ENCODE measurements at places on chromosomes 3 and 15. TPM values are rescaled to one million over a fixed set of nuclear protein-coding genes. Genes with fewer than 3 reads are reported as not detected.

GRCh38 chr3:195907684-195907933 lies 742 bp downstream of the TNK2 start:
- peak overlapping the region; percentile 76 for H3K4me3 ChIP-seq
- H3K27me3 ChIP-seq = peaks cover 10% of the 10 kb centered on the region
- H3K4me1 ChIP-seq = peaks cover 20% of the 10 kb centered on the region
- H3K36me3 ChIP-seq = no peaks in the 10 kb centered on the region

GRCh38 chr3:161236240-161236639 lies 15.1 kb downstream of the NMD3 start:
- H3K36me3 ChIP-seq = peaks cover 13% of the 10 kb centered on the region
- no peaks in the 10 kb centered on the region for H3K4me1 ChIP-seq
- no peak overlapping the region for H3K4me3 ChIP-seq
- DNase-seq = no peak
- no peaks in the 10 kb centered on the region for H3K27me3 ChIP-seq

DNA sequence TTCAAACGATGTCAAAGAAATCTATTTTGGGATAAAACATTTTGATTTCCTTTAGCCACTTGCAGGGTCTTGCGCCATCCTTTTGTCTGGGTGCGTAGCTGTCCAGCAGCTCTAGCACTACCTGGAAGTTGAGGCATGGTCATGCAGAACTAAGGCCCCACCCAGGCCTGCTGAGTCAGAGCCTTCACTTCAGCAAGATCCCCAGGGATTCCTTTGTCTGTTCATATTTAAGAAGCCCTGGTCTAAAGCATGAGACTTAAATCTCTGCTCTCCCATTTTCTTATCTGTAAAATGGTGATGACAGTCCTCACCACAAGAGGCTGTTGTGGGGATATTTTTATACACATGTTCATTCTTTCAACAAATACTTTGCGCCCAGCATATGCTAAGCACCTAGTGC lies 99.0 kb upstream of the CTDSPL start:
- H3K4me3 ChIP-seq = no peak overlapping the region
- H3K4me1 ChIP-seq = no peaks in the 10 kb centered on the region
- DNase-seq = no peak
- H3K27me3 ChIP-seq = no peaks in the 10 kb centered on the region

DNA sequence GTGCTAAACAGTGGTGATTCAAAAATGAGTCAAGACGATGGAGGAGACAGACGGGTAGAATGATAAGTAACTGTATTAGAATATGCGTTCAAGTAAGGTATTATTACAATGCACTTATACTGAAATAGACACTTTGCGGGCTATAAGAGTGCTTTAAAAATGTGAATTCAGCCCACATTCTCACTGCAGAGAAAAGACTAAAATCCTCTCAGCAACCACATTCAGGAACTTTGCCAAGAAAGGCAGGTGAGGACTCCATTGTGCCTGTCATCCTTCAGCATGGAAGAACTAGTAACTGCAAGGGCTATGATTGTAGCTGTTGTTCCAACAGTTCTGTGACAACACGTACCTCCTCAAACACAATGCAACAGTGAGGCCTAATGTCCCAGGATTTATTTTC lies 272.0 kb downstream of the RORA start:
- no peaks in the 10 kb centered on the region for H3K4me1 ChIP-seq
- no peaks in the 10 kb centered on the region for H3K36me3 ChIP-seq

ATP13A5 gene
- not detected for total RNA-seq

ITIH1 gene
- total RNA-seq = not detected

DNA sequence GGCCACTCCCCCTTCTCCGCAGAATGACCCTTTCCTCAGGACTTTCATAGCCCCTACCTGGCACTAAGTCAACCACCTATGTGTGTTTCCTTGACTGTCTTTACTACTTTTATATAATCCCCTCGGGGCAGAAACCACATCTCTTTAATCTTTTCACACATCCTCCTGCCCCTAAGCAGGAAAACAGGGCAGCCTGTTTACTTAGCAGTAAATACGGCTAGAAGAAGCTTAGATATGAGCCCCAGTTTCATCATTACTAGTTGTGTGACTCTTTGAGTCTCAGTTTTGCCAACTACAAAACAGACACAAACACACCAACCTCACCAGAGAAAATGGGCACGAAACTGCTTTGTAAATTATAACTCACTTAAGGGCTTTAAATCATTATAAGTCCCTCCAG lies 98.3 kb downstream of the CYP19A1 start:
- no peak overlapping the region for H3K4me3 ChIP-seq
- no peak overlapping the region for H3K27ac ChIP-seq
- peaks cover 11% of the 10 kb centered on the region for H3K4me1 ChIP-seq
- no peaks in the 10 kb centered on the region for H3K27me3 ChIP-seq

DNA sequence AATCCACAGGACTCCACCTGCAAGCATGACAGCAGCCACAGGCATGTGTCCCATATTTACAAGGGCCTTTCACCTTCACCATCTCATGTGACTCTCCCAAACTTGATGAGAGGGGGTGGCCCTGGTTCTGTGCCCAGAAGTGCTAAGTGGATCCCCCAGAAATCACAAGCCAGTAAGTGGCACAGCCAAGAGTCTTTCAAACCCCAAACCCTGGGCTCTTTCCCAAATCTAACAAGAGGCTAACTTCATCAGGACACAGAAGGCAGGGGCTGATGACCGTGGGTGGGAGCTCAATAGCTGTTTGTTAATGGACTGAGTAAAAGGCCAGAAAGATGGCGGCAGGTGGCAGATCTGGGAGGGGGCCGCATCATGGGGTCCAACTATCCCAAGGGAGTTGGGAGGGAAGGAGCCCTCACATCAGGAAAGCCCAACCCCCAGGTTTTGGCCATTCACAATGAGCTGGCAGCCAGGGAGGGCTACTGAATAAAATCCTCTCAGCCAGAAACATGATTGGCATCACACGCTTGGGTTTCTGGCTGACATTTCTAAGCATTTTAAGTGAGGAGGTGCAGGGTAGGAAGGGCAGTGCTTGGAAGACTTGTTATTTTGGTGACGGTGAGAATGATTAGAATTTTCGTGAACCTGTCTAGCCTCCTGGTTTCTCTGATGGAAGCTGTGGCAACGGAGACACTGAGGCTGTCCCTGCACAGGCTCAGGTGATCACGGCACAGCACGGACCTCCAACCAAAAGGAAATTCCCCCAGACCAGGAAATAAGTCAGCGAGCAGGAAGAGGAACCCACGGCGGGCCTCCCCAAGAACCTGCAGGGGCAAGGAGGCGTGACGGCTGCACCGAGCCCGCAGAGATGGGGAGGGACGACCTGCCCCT lies 109.3 kb downstream of the OXNAD1 start:
- H3K4me3 ChIP-seq = no peak overlapping the region
- H3K27me3 ChIP-seq = no peaks in the 10 kb centered on the region
- no peak overlapping the region for H3K27ac ChIP-seq
- no peak for DNase-seq
- no peaks in the 10 kb centered on the region for H3K36me3 ChIP-seq

DNA sequence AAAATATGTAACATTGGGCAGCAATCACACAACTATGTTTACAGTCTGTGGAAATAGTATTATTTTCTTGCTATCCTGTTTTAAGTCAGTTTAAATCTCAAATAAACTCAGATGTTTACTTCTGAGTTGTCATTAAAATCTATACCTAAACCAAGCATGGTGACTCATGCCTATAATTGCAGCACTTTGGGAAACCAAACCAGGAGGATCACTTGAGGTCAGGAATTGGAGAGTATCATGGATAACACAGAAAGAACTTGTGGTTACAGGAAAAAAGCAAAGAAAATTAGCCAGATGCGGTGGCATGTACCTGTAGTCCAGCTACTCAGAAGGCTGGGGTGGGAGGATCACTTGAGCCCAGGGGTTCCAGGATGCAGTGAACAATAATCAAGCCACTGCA lies 631.6 kb upstream of the EPHA6 start:
- H3K36me3 ChIP-seq = no peaks in the 10 kb centered on the region
- H3K4me1 ChIP-seq = no peaks in the 10 kb centered on the region
- H3K27ac ChIP-seq = no peak overlapping the region
- DNase-seq = no peak

DNA sequence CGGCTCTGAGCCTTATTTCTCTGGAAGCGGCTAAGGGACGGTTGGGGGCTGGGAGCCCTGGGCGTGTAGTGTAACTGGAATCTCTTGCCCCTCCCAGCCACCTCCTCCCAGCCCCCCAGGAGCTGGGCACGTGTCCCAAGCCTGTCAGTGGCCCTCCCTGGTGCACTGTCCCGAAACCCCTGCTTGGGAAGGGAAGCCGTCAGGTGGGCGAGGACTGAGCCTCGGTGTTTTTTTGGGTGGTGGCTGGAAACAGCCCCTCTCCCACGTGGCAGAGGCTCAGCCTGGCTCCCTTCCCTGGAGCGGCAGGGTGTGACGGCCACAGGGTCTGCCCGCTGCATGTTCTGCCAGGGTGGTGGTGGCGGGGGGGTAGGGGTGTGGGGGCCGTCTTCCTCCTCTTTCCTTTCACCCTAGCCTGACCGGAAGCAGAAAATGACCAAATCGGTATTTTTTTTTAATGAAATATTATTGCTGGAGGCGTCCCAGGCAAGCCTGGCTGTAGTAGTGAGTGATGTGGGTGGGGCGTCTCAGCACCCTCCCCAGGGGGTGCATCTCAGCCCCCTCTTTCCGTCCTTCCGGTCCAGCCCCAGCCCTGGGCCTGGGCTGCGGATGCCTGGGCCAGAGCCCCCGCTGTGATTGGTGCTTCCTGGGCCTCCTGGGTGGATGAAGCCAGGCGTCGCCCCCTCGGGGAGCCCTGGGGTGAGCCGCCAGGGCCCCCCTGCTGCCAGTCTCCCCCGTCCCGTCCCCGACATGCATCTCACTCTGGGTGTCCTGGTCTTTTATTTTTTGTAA lies 58.8 kb upstream of the GOLGA8A start:
- no peaks in the 10 kb centered on the region for H3K4me1 ChIP-seq
- no peaks in the 10 kb centered on the region for H3K36me3 ChIP-seq
- H3K27ac ChIP-seq = no peak overlapping the region
- no peak for DNase-seq
- H3K4me3 ChIP-seq = no peak overlapping the region

DNA sequence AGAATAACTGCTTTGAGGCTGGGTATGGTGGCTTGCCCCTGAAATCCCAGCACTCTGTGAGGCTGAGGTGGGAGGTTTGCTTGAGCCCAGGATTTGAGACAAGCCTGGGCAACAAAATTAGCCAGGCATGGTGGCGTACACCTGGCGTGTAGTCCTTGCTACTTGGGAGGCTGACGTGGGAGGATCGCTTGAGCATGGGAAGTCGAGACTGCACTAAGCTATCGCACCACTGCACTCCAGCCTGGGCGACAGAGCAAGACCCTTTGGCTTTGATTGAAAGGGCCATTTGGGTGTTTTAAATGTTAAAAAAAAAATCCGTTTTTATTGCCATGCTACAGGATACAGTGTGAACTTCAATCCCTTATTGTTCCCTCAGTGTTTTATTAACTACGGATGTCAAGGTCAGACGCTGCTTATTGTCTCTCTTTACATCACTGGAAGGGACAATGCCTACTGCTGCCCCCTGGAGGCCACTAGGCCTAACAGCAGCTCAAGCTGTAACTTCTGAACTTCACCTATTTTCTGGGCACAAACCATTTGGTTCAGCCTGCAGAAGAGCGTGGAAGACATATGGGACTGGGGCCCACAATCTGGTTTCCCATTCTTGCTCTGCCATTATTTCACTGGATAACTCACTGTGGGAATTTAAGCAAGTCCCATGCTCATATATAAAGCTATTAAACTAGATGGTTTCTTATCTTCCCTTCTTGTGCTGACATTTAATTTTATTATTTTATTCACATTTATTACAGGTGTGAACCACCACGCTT lies 15.3 kb upstream of the IREB2 start:
- H3K36me3 ChIP-seq = no peaks in the 10 kb centered on the region
- no peaks in the 10 kb centered on the region for H3K4me1 ChIP-seq
- H3K27ac ChIP-seq = no peak overlapping the region
- H3K27me3 ChIP-seq = no peaks in the 10 kb centered on the region
- H3K4me3 ChIP-seq = no peak overlapping the region
- DNase-seq = peak; percentile 78

GRCh38 chr15:101100593-101101442 lies 151.0 kb downstream of the CHSY1 start:
- DNase-seq = no peak
- no peak overlapping the region for H3K4me3 ChIP-seq
- H3K36me3 ChIP-seq = no peaks in the 10 kb centered on the region
- no peaks in the 10 kb centered on the region for H3K4me1 ChIP-seq

GOLGA6B gene
- total RNA-seq = not detected

- H3K27me3 ChIP-seq = no peaks in the 10 kb centered on the region
- DNase-seq = peak; percentile 66
- no peak overlapping the region for H3K27ac ChIP-seq
- H3K4me1 ChIP-seq = no peaks in the 10 kb centered on the region
These were observed 69.5 kb downstream of the C3orf38 start for GRCh38 chr3:88219138-88219792.

DNA sequence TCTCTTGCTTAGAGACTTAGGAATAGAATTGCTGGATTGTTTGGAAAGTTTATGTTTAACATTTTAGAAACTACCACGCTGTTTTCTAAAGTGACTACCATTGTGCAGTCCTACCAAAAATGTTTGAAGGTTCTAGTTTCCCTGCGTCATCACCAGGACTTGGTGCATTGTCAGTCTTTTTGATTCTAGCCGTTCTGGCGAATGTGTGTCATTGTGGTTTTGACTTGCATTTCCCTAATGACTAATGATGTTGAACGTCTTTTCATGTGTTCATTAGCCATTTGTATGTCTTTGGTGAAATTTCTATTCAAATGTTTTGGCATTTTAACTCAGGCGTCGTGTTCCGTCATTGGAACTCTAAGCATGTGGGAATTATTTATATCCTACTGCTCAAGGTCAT lies 58.0 kb downstream of the CHD2 start:
- H3K4me3 ChIP-seq = no peak overlapping the region
- no peaks in the 10 kb centered on the region for H3K4me1 ChIP-seq
- no peak for DNase-seq
- no peak overlapping the region for H3K27ac ChIP-seq
- H3K27me3 ChIP-seq = no peaks in the 10 kb centered on the region
- H3K36me3 ChIP-seq = peaks cover 19% of the 10 kb centered on the region

- no peak overlapping the region for H3K27ac ChIP-seq
- DNase-seq = no peak
- no peaks in the 10 kb centered on the region for H3K4me1 ChIP-seq
- H3K36me3 ChIP-seq = no peaks in the 10 kb centered on the region
- H3K27me3 ChIP-seq = no peaks in the 10 kb centered on the region
- H3K4me3 ChIP-seq = no peak overlapping the region
These were observed 1627.6 kb downstream of the SI start for GRCh38 chr3:163450698-163451097.

Data from H1 (cell line).